ENCODE measurements at places on chromosomes 1 and 21. TPM values are rescaled to one million over a fixed set of nuclear protein-coding genes. Genes with fewer than 3 reads are reported as not detected.

LEPR gene
- 5.9 TPM for polyA plus RNA-seq

INAVA gene
- polyA plus RNA-seq = 4.6 TPM

NTMT2 gene
- 10.6 TPM for polyA plus RNA-seq

PGLYRP3 gene
- not detected for polyA plus RNA-seq

DAB1 gene
- 5.6 TPM for polyA plus RNA-seq

S100A14 gene
- polyA plus RNA-seq = 1.1 TPM

RAB7B gene
- polyA plus RNA-seq = 12.2 TPM

OLFML2B gene
- polyA plus RNA-seq = 85.0 TPM

RIIAD1 gene
- not detected for polyA plus RNA-seq

LORICRIN gene
- not detected for polyA plus RNA-seq

EEIG2 gene
- polyA plus RNA-seq = 8.8 TPM

NMNAT2 gene
- 0.85 TPM for polyA plus RNA-seq

PWP2 gene
- polyA plus RNA-seq = 5.0 TPM

GJA4 gene
- polyA plus RNA-seq = 37.1 TPM

GSTM1 gene
- 50.6 TPM for polyA plus RNA-seq

RNF207 gene
- polyA plus RNA-seq = 32.9 TPM

FCRL2 gene
- polyA plus RNA-seq = not detected

BRDT gene
- 0.37 TPM for polyA plus RNA-seq

SH3BGRL3 gene
- polyA plus RNA-seq = 57.4 TPM

LCE1B gene
- polyA plus RNA-seq = not detected

DCDC2B gene
- polyA plus RNA-seq = 0.67 TPM

TBX15 gene
- 61.2 TPM for polyA plus RNA-seq

PTPRC gene
- 6.9 TPM for polyA plus RNA-seq

PDZK1IP1 gene
- 0.59 TPM for polyA plus RNA-seq

C1QB gene
- 30.0 TPM for polyA plus RNA-seq

VWA5B1 gene
- 0.15 TPM for polyA plus RNA-seq

PACC1 gene
- 6.5 TPM for polyA plus RNA-seq

SYT14 gene
- polyA plus RNA-seq = 1.7 TPM

IFI44 gene
- 8.5 TPM for polyA plus RNA-seq

S100A2 gene
- polyA plus RNA-seq = 2.2 TPM

RGS8 gene
- not detected for polyA plus RNA-seq

CRP gene
- not detected for polyA plus RNA-seq

LRRC38 gene
- 31.8 TPM for polyA plus RNA-seq

IPP gene
- 18.8 TPM for polyA plus RNA-seq

OLIG2 gene
- not detected for polyA plus RNA-seq

COL24A1 gene
- 3.8 TPM for polyA plus RNA-seq

CRYAA gene
- polyA plus RNA-seq = 0.34 TPM

SPATA21 gene
- polyA plus RNA-seq = 0.30 TPM

ANGPTL3 gene
- polyA plus RNA-seq = 0.18 TPM

NFASC gene
- polyA plus RNA-seq = 1.8 TPM
